Cerebellar nuclear complex (tissue), 1 donor: ENCODE measurements at places on chromosomes 3 and 15.

DNA sequence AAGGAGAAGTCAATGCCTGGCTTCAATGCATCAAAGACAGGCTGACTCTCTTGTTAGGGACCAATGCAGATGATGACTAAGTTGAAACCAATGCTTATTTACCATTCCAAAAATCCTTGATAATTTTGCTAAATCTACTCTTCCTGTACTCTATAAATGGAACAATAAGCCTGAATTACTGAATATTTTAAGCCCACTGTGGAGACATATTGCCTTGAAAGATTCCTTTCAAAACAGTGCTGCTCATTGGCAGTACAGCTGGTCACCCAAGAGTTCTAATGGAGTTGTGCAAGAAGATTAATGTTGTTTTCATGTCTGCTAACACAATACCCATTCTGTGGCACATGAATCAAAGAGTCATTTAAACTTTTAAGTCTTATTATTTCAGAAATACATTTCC, 181.0 kb upstream of the CBLB start:
- no peak for DNase-seq

DNA sequence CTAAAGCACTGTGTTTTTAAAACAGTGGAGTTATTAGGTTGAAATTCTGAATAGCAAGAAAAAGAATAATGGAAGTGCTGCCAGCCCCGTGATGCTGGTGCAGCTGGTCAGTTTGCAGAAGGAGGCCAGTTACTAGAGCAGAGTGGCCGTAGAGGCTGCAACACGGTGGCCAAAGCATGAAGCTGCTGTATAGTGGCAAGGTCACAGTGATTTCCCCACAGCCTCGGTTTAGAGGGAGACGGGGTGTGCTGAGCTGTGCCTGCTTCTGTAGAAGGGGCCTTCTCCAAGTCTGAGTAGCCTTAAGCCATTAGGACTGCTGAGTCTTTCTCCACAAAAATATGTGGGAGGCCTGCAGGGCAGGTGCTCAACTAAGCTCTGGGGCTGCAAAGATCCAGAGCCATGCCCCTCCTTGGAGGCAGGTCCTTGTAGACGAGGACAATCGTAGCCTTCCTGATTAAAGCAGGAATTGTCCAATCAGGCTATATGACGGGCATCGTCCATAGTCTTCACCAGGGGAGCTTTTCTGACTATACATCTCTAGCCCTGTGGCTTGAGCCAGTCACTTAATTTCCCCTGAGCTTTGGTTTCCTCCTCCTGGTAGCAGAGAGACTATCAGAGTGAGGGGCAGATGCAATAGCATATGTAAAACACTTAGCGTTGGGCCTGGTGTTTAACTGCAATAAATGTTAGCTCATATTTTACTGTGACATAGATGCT, 151.6 kb downstream of the PGPEP1L start:
- DNase-seq = no peak

- DNase-seq = no peak
Measured at GRCh38 chr3:99542767-99543518, 95.5 kb upstream of the COL8A1 start.

GRCh38 chr3:127831723-127832172, 9.4 kb upstream of the MGLL start:
- no peak for DNase-seq

DNA sequence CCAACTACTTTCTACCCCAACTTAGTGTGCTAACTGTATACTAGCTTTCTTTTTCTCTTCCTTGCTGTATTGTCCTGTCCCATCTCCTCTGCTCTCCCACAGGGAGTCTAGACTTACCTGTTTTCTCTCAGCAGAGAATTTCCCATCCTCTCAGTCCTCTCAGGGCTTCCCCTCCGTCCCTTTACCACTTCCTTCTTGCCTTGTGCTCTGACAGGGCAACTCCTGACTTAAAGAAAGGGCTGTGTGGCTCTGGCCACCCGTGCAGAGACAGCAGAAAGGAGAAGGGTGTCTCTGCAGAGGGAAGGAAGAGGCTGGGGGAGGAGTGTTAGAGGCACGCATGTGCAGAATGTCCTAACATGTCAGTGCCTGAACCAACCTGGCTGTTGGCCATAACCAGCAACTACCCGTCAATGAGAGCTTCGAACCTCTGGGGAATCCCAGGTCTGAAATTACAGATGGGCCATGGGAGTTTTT, at the start of gene GCSAM:
Gene GCSAM, minus strand, starts transcription at position 274 of the 474 bp plus-strand sequence. Its CDS starts 128 bp downstream, at position 146.
- no peak for DNase-seq

- no peak for DNase-seq
Measured at GRCh38 chr3:68571321-68571720, 361.0 kb downstream of the TAFA4 start.

GRCh38 chr15:78977091-78977571, 32.3 kb upstream of the CTSH start:
- no peak for DNase-seq

DNA sequence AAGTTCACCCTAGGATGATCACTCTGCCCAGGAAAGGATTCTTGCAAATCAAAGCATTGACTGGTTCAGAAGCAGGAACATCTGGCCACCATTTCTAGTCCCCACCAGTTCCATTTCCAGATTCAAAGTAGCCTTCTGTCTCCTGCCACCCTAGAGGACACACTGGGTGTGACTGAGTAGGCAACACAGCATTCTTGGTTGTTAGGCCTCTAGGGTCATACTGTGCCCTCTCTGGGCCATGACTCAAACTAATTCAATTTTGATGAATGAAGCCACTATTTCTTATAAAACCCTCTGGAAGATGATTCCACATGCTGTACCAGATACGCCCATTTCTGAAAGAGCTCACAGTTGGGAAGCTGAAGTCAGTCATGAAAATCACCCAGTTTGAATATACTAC, 69.7 kb downstream of the WDR76 start:
- DNase-seq = no peak

- no peak for DNase-seq
Measured at GRCh38 chr15:88749699-88750098, 53.5 kb upstream of the ACAN start.

- DNase-seq = no peak
Measured at GRCh38 chr15:39167164-39168058, 413.5 kb upstream of the THBS1 start.

- no peak for DNase-seq
Measured at GRCh38 chr15:61621146-61621545, 392.0 kb upstream of the RORA start.

GRCh38 chr15:39699516-39700374, 82.9 kb downstream of the FSIP1 start:
- no peak for DNase-seq

GRCh38 chr3:179418610-179419009, 32.7 kb downstream of the GNB4 start:
- DNase-seq = no peak

GRCh38 chr3:38001456-38002081, 11.0 kb downstream of the VILL start:
- DNase-seq = no peak

DNA sequence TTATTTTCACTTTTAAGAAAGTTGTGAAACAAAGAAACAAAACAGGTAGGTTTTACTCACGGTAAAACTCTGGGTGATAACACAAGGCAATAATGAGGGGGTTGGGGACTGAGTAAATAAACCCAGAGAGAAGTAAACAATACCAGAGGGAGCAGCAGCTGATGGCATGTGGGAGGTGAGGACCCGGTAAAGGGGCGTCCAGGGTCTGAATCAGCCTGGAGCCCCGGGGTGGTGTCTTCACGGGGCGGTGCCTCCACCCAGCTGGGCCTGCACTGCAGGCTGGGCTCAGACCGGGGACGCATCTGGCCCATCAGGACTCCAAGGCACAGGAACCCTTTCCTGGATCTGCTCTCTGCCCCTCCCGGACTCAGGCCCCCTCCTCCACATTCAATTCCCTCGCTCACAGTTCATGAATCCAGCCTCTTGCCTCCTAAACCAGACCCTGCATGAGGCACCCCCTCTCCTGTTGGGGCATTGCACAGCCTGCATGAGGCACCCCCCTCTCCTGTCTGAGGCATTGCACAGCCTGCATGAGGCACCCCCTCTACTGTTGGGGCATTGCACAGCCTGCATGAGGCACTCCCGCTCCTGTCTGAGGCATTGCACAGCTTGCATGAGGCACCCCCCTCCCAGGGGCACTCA, 73.9 kb upstream of the MFGE8 start:
- DNase-seq = no peak

- no peak for DNase-seq
Measured at GRCh38 chr3:109923431-109923830, 586.1 kb upstream of the DPPA4 start.

DNA sequence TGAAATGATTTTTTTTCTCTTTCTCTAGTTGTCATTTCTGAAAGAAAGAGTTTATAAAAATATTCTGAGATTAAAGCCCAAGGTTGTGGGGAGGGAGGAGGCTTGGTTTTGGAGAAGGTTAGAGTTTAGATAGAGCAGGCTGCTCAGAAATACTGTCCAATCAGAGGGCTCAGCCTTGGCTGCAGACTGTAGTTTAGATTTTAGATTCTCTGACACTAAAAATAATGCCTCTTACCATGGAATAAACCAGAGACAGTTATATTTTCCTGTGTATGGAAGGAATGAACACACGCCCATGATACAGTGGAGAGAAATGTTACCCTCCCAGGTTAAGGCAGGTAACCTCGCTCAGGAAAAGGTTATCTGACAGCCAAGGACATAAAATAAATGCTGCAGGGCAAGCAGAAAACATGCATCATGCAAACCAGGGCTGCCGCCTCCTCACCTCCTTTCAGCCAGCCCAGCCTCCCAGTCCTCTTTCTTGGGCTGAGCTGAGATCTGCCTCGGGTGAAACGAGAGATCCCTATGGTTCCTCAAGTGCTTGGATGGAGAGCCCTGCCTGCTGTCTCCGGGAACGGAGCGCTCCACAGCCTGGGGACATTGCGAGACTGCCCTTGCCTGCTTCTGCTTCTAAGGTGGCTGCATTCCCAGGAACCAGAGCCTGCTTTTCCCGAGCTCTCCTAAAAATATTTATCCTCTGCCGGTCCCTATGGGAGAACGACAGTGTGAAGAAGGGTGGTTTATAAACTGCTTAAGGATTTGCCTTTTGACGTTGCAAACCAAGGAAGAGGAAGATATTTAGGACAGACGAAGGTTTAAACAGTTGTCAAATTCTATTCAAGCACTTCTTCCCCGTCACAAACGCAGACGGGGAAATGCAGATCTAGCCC, 848 bp downstream of the NCEH1 start:
- peak; percentile 38 for DNase-seq

- no peak for DNase-seq
Measured at GRCh38 chr3:19688767-19689166, 245.2 kb downstream of the EFHB start.

DNA sequence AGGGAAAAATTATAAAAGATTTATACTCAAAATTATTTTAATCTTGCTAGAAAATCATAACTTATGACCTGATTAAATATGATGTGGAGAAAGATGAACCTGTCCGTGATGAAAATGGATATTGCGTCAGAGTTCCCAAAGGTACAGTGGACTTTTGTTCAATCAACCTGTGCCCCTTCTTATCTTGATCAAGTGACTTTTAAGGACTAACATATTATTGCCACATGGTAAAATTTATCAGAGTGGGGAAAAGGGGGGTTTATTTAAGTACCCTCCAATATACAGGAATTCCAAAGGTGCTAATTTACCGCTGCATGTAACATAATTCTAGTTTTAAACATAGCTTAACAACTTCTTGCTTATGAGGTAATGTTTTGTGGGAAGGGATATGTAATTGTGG, 39.6 kb downstream of the HDC start:
- no peak for DNase-seq

- no peak for DNase-seq
Measured at GRCh38 chr3:39407773-39408492, 1.4 kb downstream of the RPSA start.

DNA sequence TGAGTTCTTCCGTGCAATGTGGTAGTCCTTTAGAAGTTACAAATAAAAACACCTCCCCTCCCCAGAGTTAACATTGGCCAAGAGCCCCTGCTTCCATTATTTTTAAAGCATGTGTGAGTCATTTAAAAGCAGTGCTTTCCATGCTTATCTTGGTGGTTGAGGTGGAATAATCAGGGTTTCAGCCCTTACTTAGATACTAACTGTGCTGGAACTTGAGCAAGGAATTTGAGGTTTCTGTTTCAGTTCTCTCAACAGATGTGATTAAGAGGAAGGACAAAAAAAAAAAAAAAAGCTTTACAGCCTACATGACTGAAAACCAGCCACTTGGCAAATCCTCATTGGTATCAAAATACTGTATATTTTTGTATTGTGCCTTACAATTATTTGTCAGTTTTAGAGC, 64.5 kb downstream of the CGNL1 start:
- no peak for DNase-seq

DNA sequence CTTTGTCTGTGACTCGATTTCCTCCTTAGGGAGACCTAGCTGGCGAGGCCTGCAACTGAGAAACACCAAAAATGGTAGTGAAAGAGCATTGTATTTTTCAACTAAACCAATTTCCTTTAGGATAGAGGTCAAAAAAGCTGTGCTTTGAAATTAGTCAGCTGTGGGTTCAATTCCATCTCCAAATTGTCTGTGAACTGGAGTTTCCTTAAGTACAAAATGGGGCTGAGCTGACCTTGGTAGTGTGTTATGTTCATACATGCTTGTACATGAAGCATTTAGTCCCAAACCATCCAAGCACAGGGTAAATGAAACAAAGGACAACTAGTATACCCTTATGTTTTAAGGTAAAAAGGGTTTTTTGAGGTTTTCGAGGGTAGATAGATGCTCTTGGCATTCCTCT, 99.3 kb downstream of the RARB start:
- no peak for DNase-seq

- DNase-seq = no peak
Measured at GRCh38 chr15:47427463-47427862, 289.8 kb upstream of the SEMA6D start.

GRCh38 chr3:55765398-55765797, 278.3 kb upstream of the WNT5A start:
- DNase-seq = no peak

GRCh38 chr3:44685128-44685800, 27.2 kb upstream of the ZNF502 start:
- peak; percentile 70 for DNase-seq

DNA sequence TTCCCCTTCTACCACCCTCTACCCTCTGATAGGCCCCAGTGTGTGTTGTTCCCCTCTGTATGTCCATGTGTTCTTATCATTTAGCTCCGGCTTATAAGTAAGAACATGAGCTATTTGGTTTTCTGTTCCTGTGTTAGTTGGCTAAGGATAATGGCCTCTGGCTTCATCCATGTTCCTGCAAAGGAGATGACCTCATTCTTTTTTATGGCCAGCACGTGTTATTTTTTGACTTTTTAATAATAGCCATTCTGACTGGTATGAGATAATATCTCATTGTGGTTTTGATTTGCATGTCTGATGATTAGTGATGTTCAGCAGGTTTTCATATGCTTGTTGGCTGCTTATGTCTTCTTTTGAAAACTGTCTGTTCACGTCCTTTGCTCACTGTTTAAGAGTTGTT, 63.1 kb upstream of the NPHP3 start:
- DNase-seq = no peak

DNA sequence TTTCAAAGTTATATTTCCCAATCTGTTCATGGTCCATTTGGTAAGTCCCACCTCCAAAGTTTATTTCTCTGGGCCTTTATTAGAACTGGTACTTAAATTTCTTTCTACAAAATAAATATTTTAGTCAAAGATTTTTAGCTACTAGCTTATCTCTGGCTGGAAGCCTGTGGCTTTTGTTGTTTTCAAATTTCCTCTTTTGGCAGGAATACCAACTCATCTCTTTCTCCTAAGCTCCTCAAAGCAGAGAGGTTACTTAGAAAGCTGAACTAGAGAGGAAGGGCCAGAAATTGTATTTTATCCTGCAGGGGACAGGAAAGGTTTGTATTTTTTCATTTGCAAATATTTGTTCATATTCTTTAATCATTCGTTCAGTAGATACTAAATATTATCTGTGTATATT, 227.8 kb downstream of the TBL1XR1 start:
- DNase-seq = no peak

GRCh38 chr3:144275005-144275404, 303.4 kb downstream of the DIPK2A start:
- DNase-seq = no peak

- DNase-seq = no peak
Measured at GRCh38 chr15:89659295-89659694, 4.0 kb upstream of the KIF7 start.
